NB4 (cell line): ENCODE measurements at places on chromosomes 6 and 20.

DNA sequence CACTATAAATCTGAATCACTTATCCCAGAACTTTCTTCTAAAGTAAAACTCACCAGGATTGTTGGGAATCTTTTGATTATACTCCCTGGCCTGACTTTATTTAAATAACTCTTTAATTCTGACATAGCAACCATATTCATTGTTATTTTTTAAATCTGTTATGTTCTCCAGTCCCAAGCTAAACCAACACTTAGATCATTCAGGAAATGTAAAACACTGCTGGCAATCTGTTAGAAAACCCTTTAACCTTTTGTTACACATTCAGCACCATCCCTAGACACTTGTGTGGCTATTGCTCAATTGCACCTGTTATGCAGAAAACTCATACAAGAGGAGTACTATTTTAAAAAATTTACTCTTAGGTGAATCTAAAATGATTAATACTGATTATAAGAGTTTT, 101.8 kb upstream of the NHSL1 start:
- peak; percentile 24 for DNase-seq

DNA sequence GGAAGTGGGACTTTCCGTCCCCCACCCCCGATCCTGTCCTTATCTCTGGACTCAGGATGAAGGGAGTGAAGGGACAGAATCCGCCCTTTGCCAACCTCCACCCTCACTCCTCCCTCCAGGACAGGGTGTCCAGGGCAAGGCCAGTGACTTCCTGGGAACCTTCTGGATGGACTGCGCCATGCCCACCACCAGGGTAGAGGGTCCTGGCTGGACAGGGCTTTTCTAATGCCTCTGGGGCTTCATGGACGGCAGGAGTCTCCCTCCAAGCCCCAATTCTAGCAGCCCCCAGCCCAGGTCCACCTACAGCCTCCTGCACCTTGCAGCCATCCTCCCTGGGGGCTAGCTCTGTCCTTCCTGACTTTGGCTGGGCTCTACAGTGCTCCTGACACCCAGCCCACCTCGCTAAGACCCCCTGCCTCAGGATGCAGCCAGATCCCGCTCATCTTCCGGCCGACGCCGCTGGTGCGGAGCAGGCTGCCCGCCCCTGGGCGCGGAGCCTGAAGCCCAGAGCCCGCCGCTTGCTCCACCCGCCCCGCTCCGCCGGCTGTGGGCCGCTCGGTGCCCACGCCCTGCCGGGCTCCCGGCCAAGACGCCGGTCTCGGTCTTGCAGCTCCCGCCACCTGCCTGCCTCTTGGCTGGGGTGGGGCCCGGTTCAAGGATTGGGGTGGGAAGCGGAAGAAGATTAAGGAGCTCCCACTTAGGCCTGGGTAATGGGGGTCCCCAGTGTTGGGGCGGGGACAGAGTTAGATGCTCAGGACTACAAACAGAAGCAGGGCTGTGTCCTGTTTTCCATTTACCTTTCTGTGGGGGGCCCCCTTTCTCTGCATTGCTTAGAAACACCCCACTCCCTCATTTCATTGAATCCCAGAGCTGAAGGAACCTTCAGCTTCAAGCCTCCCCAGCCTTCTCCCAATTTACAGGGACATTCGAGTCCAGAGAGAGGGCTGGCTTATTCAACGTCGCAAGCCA, 72.8 kb downstream of the MDGA1 start:
- DNase-seq: no peak

DNA sequence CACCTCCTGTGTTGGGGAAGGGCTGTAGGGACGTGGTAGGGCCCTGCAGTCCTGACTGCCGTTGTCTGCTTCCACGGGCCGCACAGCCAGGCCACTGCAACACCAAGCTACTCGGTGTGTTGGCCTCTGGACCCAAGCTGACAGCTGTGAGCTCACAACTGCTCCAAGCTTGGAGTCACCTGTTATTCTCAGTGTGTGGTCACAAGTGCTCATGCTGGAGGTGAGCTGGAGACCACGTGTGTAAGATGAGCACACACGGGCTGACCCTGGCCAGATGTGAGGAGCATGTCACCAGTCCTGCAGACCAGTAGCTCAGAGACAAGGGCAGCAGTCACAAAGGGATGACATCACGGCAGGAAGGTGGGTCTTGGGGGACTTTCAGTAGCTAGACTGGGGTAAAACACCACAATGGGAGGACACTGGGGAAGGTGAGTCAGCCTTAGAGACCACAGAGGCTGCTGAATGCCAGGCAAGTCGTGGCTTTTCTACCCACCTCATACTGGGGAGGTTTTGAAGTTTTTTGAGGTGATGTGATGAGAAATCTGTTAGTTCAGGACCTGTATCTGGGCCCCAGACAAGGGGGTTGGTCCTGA, 87.3 kb downstream of the FAM120B start:
- DNase-seq: no peak

DNA sequence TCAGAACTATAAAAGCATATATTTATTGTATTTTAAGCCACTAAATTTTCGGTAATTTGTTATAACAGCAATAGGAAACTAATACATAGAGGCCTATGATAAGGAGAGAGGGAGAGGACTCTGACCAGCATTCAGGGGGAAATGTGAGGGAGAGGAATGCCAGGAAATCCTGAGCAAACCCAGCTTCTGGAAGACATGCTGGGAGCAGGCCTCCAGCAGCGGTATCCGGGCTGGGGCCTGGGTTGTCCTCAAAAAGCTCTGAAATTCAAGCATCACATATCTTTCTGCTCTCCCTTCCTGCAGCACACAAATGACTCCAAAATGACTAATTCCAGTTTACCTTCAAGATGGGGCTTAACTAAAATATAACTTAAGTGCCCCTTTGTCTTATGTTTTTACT, 33.4 kb upstream of the RIMS1 start:
- no peak for DNase-seq

DNA sequence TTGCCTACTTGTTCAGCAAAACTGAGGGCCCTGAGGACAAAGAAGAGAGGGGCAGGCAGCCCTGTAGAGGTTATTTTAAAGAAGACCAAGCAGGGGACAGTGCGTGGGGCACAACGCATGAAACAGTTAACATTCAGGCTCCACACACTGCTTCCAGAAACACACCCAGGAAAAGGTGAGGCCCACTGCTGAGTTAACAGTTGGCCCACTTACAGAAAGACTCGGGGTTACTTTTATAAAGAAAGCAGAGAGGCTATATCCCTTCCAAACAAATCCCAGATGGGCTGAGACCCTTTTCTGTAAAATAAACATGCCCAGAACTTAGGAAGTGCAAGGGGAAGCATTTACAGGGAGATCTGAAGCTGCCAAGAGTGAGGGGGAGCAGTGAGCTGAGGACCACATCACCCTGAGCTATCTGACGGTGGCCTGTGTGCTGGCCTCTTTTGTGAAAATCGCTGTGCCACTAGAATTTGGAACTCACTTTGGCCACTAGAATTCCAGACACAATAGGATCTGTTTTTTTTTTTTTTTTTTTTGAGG, 49.8 kb upstream of the SSTR4 start:
- no peak for DNase-seq

DNA sequence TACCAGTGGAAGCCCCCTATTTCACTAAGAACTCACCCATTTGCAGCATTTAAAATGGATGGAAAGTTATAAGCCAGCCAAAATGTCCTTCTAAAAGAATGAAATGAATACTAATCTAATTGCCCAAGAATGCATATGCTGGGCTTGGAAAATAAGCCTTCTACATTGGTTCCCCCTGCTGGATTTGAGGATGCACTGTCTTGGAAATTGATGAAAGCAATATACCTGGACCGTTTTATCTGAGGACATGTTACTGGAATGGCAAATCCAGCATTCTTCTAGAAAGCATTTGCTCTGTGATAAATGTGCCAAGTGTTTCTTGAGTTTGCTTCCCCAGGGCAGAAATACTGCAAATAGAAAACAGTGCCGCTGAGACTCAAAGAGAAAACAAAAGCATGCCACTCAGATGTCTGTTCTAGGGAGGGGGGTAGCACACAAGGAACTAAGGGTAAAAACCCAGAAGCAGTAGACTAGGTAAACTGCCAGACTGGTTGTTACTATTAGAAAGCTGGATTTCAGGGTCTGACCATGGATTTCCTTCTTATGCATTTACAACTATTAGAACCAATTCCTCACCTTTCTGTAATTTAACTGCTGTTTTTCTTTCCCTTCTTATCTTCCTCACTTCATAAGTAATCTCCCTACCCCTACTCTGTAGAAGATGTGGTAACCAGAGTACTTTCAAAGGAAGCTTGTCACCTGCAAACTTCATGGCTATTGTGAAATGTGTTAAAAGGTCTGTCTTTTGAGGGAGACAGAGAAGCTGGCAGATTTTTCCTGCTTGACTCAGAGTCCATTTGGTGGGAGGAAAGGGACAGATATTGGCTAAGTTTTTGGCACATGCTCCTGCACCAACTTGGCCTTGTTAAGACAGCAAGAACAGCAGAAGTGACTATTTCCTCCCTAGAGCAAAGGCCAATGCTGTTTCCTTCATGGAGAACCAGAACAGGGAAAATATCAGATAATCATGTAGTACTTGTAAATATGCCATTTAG, 642.6 kb downstream of the KIF16B start:
- peak; percentile 19 for DNase-seq

DNA sequence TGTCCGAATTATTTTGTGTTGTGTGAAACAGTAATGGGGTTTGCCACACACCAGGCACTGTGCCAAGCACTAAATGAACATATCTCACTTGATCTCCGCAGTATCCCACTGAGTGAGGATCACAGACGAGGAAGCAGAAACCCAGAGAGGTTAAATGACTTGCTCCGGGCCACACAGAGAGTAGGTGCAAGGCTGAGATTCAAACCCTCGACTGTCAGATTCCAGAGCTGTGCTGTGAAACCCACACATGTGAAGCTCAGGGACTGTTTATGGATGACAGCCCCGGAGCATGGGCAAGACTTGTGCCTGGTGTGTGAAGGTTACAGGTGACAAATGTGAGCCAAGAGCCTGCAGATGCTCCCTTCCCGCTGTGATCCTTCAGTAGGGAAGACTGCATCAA, 87.8 kb upstream of the SIRPA start:
- no peak for DNase-seq

GRCh38 chr20:35991142-35991771, 22.9 kb downstream of the CNBD2 start:
- DNase-seq: peak; percentile 44

GRCh38 chr6:44161997-44162338, 3.3 kb downstream of the CAPN11 start:
- DNase-seq: peak; percentile 69

- no peak for DNase-seq
These were observed 340.0 kb downstream of the ADGRB3 start for GRCh38 chr6:68975064-68975463.

GRCh38 chr6:13400772-13401171, 72.4 kb upstream of the TBC1D7 start:
- no peak for DNase-seq

GRCh38 chr6:3754776-3755175, 3.3 kb upstream of the PXDC1 start:
- DNase-seq: no peak

GRCh38 chr20:5491455-5491854, 174.7 kb upstream of the PROKR2 start:
- no peak for DNase-seq

DNA sequence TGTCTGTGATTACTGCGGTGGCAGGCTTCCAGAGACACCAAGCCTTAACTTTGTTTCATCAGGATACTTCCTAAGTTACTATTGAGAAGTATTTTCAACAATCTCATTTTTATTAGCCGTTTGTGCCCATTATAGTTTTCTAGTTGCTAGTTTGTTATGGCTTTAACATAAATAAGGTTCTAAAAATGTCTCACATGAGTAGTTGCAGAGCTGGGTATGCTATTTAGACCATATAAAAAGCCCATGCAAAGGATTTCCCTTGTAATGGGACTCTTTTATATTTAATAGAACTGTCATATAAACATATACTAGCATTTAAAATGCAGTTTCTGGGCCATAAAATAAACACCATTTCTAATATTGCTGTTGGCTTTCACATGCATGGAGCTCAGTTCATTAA, 205.3 kb upstream of the TCF21 start:
- DNase-seq: no peak

DNA sequence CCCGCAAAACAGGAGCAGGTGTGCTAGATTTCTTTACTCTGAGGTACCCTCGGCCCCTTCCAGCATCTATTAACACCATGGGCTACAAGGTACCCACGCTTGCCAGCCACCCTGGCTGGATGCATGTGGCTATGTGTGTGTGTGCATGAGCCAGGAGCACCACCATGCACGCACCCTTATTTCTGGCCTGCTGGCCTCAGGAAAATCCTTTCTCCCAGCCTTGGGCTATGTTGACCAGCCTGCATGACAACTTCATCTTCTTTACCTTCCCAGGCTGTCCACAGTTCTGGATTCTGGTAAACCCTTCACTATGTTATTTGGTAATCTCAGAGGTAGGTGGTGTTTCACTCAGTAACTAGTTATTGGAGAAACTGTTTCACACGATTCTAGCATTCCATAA, 40.4 kb downstream of the GPR6 start:
- no peak for DNase-seq

DNA sequence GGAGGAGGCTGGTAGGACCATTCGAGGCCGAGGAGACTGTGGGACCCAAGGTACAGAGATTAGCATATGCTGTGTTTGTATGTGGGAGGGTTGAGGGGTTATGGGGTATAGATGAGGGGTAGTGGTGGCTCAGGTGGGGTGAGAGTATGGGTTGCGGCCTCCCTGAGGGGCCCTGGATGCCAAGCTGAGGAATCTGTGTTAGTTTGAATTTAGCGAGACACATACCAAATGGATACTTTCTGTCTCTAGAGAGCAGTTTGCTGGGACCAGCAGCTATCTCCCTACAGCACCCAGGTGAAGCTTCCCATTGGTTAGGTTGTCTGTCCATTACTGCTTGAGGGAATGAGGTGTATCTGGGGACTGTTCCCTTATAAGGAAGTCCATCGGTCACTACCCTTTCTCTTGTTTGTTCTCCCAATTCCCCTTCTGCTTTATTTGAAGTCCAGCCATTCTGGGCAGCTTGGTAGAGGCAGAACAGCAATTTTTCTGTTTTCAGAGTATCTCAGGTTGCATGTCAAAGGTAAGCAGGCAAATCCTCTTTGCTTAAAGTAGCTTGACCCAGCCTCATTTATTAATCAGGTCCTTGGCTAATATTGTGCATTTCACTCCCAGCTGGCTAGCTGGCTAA, 15.2 kb downstream of the CHMP4B start:
- DNase-seq: no peak

- no peak for DNase-seq
These were observed 124.7 kb downstream of the TMEM242 start for GRCh38 chr6:157198425-157199279.
